Epithelial cell of proximal tubule (primary cell): ENCODE measurements at places on chromosomes 1 and 21.

GRCh38 chr21:44298301-44298700 is 1.6 kb upstream of the PFKL start:
- DNase-seq: no peak

GRCh38 chr1:48930011-48930410 is 153.3 kb upstream of the BEND5 start:
- DNase-seq: no peak

DNA sequence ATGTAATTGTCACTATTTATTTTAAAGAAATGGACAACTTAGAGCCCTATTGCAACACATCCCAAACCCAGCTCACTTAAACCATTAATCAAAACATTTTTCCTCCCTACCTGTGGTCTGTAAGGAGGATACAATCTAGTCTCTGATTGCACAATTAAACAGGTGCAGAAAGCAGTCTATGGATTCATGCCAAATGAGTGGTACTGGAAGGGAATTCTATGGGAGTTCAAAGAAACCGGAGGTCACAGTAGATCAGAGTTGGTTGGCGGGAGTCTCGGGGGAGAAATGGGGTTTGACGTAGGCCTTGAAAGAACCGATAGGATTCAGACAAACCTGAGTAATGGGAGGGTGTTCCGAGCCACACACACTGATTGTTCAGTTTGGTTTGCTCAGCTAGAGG is 314.9 kb downstream of the KIF26B start:
- DNase-seq: no peak

GRCh38 chr1:90675161-90675847 is 41.8 kb downstream of the BARHL2 start:
- no peak for DNase-seq

- DNase-seq: no peak
Measured at GRCh38 chr1:47766832-47767740, 230.1 kb downstream of the TRABD2B start.

DNA sequence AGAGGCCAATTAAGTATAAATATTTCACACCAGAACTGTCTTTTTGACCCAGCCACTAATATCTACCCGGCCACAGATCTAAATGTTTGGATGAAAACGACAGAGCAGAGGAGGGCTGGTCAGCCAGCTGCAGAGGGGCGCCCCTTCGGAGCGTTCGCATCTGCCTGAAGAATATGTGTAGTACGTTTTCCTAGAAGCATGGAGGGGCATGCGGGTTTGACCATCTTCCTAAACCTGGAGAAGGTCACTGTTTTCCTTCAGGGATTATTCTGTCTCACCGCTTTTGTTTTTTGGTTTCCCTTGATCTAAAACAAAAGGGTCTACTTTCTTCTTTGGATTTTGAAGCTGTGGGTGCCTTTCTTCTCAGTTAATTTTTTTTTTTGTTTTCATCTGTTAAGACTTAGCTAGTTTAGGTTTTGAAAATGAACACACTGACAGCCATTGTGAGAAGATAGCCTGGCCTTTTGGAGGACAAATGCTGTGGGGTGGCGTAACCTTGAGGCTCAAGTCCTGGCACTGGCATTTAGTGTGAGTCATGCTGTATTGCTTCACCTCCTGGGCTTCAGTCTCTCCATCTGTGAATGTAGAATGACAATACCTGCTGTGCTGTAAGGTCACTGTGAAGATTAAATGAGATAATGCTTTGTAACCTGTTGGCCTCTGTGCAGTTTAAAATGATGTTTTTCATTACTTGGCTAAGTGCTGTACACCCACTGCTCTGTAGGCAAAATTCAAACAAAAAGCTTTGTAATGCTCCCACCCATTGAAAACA is 74.1 kb upstream of the IRF2BP2 start:
- peak; percentile 63 for DNase-seq

DNA sequence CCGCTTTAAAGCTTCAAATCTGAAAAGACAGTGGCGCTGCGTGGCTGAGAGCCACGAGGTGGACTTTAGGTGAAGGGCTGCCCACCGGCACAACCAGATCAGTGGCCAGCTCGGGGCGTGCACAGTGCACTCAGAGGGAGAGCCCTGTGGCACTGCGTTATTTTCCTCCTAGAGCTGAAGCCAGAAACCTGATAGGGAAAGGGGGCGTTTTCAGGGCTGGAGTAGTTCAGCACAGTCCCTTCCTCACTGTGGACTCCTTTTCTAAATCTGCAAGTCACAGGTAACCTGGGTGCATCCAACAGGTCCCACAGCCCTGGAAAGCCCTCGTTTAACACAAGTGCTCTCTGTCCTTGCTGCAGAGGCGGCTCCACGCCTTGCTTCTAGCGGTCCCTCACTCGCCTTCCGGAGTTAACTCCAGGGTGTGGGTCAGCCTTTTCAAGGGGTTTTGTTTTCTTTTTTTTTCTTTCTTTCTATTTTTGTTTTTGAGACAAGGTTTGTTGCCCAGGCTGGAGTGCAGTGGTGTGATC is 81.2 kb downstream of the GALNT2 start:
- DNase-seq: no peak

GRCh38 chr1:45370575-45370974 is 30.3 kb upstream of the MUTYH start:
- no peak for DNase-seq

GRCh38 chr1:181100934-181101333 is 12.4 kb downstream of the IER5 start:
- DNase-seq: no peak

- DNase-seq: no peak
Measured at GRCh38 chr1:42417166-42417565, 36.6 kb downstream of the RIMKLA start.

GRCh38 chr1:234505769-234506102 is 26.8 kb upstream of the TARBP1 start:
- DNase-seq: no peak

GRCh38 chr1:19311503-19311930 is 427 bp downstream of the AKR7A2 start:
- DNase-seq: no peak

- DNase-seq: no peak
Measured at GRCh38 chr1:182145441-182145840, 83.9 kb upstream of the ZNF648 start.

DNA sequence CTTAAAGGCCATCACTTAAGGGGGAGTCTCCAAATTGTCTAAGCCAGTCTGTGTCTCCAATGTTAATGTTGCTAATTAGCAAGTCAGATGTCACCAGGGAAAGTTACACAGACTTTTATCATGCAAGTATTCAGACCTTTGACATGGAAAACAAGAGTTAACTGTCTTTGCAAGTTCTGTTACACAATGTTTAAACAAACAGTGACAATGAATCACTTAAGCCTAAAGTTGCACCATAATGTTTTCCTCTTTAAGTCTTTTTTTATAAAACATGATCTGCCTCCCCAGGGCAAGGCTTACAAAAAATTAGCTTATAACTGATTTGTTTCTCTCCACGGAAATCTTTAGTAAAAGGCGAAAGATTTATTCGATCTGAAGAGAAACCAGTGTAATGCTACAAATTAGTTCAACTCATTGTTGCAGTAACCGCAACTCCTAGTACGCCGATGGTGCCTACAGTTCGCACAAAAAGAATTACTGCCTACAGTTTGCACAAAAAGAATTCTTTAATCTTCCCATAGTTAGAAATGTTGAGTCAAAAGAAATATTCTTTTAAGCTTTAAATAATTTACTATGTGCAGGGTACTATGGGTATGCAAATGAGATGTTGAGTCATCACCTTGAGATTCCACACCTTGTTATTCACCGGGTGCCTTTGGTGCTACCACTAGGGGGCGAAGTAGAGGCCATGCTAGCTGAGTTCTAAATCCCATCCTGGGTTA is 45.3 kb downstream of the HHAT start:
- peak; percentile 99 for DNase-seq

- DNase-seq: no peak
Measured at GRCh38 chr1:168506204-168506819, 37.5 kb downstream of the XCL2 start.

DNA sequence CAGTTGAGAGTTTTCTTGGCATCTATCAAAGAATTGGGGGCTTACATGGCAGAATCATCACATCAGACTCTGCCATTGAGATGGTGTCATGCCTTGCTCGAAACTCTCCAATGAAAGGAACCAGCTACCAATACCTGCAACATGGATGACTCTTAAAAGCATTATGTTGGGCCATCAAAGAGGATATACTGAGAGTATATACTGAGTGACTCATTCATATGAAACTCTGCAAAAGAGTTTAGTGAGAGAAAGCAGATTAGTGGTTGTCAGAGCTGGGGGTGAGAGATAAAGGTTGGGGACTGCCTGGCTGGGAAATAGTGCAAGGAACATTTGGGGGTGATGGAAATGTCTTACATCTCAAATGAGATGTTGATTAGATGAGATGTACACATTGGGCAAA is 14.7 kb upstream of the HMGB4 start:
- no peak for DNase-seq

DNA sequence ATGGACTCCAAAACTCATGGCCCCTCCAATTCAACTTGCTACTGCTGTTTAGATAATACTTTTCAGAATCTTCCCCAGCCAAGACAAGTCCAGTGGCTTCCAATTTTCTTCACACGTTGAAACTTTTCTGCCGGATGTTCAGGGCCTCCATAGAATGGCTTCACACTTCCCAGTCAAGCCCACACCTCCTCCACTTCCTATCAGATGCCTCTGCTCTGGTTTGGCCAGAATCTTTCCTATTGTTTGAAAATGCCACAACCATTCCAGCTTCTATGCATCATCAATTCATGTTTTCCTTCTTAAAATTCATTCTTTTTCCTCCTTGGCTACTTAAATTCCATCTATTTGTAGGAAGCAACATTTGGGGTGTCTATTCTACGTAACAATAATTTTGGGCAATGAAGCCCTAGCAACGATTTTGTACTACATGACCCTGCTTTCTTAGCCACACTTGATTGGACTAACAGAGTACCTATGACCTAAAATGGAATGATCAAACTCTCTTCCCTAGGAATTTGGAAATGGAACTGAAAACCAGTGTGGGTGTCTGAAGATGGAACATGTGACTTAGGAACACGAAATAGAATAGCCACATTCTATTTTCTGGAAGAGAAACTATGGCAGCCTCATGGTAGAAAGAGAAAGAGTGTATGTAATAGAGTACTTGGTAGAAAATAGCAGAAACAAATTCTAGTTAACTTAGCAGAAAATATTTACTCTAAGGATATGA is 74.1 kb upstream of the CNIH3 start:
- DNase-seq: no peak

- no peak for DNase-seq
Measured at GRCh38 chr1:186738926-186739325, 58.7 kb upstream of the PTGS2 start.

- DNase-seq: no peak
Measured at GRCh38 chr1:9038881-9039760, 12.9 kb upstream of the SLC2A7 start.

- DNase-seq: no peak
Measured at GRCh38 chr1:5734996-5735395, 257.2 kb downstream of the NPHP4 start.

GRCh38 chr1:84583648-84584047 is 9.4 kb upstream of the CTBS start:
- no peak for DNase-seq

- DNase-seq: no peak
Measured at GRCh38 chr1:86201311-86201710, 44.7 kb upstream of the COL24A1 start.
